ENCODE measurements at places on chromosomes 6 and 20. TPM values are rescaled to one million over a fixed set of nuclear protein-coding genes. Genes with fewer than 3 reads are reported as not detected.

- no peak for DNase-seq
Measured at GRCh38 chr6:139751179-139751578, 376.7 kb upstream of the CITED2 start.

DNA sequence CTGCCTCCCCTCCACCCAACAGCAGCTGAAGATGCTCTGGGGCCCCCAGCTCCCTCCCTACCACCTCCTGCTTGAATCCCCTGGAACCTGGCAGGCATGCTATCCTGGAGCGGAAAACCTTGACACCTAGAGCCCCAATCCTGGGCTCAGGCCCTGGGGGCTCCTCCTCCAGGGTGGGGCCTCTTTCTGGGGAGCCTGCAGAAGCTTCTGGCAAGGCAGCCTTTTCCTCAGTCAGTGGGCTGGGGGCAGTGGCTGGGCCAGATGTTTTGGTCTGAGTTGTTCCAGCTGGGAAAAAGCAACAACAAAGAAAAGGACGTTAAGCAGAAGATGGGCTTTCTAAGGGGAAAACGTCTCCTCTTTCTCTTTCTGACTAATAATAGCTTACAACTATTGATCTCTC is 21.1 kb downstream of the KIAA1755 start:
- no peak for DNase-seq

DNA sequence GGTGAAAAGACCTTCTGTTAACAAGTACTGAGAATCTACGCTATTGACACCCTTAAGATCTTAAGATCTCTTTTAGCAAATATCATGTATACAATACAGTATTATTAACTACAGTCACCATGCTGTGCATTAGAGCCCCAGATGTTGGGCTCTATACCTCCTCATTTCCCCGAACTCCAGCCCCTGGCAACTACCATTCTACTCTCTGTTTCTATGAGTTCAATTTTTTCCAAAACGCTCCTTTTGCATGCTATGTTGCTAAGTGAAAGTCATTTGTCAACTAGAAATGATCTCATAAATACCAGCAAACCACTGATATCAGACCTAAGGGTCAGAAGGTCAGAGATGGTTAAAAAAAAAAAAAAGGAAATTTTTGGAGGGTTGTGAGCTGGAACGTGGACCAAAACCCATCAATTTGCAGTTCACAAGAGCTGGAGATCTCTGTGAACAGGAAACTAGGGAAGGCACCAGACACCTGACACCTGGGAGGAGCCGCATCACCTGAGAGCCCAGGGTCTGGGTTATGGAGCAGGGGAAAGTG is 122.0 kb upstream of the KCNK16 start:
- DNase-seq = no peak

DNA sequence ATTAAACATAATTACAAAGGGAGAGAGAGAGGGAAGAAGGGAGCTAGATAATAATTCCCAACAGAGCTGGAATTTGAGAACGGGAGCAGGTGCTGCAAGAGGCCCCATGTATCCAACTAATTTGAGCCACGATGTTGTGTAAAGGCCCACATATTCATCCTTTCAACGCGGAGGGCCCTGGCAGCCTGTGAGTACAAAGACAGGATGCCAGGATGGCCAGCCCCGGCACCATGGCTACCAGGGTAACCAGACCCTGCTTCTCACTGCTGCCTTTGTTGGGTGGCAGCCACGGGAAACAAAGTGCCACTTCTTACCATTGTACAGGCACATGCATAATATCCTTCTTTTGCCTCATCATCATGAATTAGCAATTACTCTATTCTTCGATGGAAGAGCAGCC is 492.0 kb upstream of the NRSN1 start:
- DNase-seq = no peak

The TRIM31 gene
- not detected for total RNA-seq

The OR2J3 gene
- not detected for total RNA-seq

All from MG63 (cell line).